Activated naive CD4-positive, alpha-beta T cell treated with Interleukin-2 at 50 U/mL for 16 hours (primary cell): ENCODE measurements at places on chromosomes 7 and 10.

DNA sequence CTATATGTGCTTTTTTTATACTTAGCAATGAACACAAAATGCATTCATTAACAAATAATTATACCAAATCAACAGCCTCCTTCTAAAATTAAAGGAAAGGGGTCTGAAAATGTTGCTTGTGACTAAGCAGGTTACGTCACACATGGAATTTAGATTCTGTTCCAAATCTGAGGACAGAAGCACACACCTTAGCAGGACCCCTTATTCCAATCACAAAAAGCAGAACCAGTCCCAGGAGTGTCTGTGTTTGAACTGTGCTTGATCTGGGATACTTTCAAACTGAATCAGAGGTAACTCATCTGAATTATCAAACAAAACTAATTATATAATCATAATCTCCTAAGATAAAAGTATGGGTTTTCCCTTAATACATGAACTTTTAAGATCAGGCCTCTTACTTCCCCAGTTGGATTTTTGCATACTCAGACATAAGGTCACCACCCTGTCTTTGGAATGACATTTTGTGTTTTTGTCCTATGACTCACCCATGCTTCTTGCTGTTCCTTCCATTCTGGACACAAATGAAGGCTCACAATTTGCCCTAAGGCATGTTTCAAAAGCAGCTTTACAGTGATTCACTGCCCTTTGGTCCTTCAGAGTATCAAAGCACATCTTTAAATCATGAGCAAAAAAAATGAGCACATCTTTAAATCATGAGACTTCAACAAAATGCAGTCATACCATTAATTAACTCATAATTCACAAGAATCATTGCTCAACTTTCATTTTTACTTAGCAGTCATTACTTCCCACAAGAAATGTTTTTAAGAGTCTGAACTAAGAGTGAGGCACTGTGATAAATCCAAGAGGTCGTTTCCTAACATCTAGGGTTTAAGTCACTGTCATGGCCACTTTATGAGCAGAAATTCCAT lies 35.5 kb downstream of the SEMA3C start:
- no peak for DNase-seq

DNA sequence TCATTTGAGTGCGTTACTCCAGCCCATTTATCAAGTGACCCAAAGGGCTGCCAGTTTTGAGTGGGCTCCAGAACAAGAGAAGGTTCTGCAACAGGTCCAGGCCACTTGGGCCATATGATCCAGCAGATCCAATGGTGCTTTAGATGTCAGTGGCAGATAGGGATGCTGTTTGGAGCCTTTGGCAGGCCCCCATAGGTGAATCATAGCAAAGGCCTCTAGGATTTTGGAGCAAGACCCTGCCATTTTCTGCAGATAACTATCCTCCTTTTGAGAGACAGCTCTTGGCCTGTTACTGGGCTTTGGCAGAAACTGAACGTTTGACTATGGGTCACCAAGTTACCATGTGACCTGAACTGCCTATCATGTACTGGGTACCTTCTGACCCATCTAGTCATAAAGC lies 358.8 kb upstream of the SEMA3C start:
- no peak for DNase-seq

- no peak for DNase-seq
Observed at GRCh38 chr7:133054162-133054840, 27.6 kb downstream of the CHCHD3 start.

GRCh38 chr7:20299647-20300312 lies 30.9 kb upstream of the ITGB8 start:
- no peak for DNase-seq

DNA sequence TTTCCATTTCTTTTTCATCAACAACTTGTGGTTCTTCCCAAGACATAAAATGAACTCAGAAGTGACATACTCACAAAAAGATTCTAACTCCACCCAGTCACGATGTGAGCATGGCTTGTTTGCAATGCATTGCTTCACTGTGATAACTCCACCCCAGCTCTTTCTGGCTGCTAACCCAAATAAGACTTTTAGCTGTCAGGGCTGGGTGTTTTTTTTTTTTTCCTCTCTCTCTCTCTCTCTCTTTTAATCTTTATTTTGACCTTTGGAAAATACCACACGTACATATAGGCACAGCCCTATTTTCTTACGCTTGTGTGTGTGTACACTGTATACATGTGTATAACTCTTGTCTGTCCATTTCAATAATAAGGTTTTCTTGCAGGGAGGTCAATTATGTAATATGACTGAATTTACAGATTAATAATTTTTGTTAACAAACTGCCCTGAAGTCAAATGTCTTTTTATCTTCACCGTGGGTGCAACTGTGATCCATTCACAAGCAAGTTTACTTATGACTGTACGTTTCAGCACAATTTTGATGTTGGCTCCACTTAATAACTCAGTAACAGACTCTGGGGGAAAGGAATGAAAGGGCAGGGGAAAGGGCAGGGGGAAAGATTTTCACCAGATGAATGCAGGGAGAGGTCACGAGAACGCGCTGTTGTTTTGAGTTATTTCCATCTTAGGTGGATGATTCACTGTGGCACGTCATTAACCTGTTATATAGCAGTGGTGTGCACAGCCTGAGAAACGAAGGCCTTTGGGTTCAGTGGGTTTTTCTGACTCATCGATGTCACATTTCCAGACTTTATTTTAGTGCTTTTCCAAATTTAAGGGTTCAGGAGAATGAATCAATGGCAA lies 49.1 kb downstream of the APBB1IP start:
- peak; percentile 72 for DNase-seq

- no peak for DNase-seq
Observed at GRCh38 chr7:94266238-94266644, 128.5 kb upstream of the COL1A2 start.

DNA sequence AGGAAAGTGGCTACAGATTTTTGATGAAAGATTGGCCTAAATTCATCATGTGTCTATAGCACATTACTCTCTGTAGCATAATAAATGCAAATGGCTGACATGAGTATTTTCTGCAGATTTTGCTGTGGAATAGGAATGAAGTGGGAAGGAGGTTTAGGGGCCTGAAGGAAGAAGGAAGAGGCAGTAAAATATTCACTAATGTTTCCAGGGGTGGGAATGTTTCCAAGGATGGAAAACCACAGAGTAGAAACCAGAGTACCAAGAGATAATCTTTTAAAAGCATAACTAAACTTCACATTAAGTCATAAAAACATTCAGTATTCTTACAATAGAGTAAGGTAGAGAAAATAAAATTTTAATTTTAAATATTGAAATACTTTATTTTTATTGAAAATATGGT lies 267.8 kb downstream of the BICC1 start:
- no peak for DNase-seq

DNA sequence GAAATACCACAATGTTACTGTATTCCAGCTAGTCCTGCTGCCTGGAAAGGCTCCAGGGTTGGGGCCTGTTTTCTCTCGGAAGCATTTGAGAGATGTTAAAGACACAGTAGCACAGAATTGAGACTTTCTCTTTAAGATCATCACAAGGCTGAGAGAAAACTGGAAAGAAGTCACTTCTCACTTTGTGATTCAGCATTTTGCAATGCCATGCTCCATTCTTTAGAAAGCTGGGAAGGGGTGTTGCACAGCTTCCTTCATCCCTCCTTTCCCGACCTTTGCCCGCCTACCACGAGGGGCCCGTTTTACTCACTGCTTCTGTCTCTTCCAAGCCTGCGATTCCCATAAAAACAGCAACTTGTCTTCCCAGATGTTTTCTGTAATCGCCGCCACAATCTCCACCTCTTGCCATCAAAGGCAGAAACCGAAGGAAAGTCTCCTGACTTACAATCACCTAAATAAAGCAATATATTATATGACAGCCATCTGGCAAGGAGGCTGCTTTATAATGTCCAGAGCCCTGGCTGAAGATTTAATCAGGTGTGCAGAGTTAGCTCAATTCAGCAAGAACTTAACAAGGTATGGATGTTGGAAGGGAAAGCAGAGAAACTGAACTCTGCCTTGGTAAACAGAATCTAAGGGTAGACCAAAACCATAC lies 18.9 kb downstream of the NOD1 start:
- DNase-seq: no peak
